CD4-positive, alpha-beta T cell treated with Interleukin-1 beta for 1 hour (primary cell): ENCODE measurements at places on chromosomes 6 and 20.
A peak's percentile ranks its signal among the peaks of the same experiment; 100 is the strongest.

DNA sequence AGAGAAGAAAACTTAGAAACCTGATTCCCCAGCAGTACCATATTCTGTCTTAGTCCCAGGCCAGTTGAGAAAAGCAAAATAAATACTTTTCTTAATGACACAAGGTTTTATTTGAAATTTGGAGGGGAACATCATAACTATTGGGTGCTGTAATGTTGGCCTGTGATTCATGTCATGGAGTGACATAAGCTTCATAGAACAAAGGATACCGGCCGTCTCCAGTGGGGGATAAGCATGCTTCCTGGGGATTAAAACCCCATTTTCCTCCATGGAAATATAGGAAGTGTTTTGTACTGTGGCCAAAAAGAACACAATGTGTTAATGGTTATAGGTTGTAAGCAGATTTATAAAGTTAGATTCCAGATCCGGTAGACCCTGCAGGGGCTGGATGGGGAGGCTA lies 18.0 kb downstream of the MTHFD1L start:
- DNase-seq, result no peak

DNA sequence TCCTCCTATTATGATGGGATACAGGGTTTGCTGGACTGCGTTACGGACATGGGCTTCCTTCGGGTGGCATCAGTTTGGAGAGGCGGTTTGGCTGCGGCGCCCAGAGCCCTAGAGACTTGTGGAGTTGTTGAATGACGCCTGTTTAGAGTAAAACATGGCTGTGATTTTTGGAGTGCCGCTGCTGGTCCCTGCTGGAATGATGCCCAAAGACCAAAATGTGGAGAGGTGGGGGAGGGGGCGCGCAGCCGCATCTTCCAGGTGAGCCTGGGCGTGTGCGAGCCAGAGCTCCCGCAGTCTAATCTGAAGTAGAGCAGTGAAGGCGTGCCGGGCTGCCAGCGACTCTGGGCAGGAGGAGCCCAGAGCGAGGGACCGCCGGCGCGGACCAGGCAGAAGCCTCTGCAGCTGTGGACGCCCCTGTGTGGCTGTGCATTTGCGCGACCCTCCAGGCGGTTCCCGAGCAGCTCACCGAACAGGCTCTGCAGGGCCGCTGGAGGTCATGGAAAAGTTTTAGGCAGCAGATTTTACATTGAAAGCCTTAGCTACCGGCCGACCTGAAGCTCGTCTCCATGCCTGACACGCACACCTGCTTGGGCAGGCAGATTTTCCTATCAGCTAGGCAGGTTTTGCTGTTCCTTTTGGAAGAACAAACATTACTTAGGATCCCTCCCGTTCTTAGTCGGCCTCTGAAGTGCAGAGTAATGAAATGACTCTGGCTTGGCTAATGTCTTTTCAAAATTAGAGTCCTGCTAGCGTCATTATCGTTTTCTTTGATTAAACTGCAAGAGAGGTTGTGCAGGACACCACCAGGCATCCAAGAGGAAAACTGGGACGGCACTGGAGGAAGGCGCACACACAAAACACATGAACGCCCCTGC lies 298.2 kb downstream of the PHACTR1 start:
- no peak for DNase-seq

- DNase-seq, result no peak
Measured at GRCh38 chr20:22027423-22027822, 322.0 kb downstream of the PAX1 start.

GRCh38 chr20:25493137-25493536 lies 85.7 kb downstream of the GINS1 start:
- DNase-seq, result no peak

- peak; percentile 70 for DNase-seq
Measured at GRCh38 chr20:49676581-49677291, 36.9 kb downstream of the B4GALT5 start.

DNA sequence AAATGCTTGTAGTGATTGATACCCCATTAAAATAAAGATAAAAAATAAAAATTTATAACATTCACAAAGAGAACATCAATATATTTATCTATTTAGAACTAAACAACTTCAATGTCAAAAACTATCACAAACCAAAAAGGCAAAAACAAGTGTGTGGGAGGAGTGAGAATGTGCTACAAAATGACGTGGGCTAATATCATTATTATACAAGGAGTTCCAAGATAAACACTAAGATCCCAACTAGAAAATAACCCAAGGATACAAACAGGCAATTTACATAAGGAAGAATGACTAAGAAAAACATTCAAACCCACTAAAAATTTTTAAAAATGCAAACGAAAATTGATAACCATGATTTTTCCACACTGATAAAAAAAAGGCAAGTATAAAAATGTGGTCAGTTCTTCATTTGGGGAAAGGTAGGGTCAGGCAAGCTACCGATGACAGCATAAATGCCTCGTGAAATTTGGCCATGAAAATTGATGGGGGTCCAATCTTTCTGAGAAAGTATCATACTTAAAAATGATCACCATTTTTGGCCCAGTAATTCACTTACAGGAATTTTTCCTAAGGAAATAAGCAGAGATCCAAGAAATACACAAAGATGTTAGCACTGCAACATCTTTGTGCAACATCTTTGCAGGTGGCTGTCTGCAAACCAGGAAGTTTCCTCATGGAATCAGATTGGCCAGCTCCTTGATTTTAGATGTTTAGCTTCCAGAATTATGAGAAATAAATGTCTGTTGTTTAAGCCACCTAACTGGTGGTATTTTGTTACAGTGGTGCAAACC lies 140.2 kb downstream of the TMEM200A start:
- DNase-seq, result no peak

DNA sequence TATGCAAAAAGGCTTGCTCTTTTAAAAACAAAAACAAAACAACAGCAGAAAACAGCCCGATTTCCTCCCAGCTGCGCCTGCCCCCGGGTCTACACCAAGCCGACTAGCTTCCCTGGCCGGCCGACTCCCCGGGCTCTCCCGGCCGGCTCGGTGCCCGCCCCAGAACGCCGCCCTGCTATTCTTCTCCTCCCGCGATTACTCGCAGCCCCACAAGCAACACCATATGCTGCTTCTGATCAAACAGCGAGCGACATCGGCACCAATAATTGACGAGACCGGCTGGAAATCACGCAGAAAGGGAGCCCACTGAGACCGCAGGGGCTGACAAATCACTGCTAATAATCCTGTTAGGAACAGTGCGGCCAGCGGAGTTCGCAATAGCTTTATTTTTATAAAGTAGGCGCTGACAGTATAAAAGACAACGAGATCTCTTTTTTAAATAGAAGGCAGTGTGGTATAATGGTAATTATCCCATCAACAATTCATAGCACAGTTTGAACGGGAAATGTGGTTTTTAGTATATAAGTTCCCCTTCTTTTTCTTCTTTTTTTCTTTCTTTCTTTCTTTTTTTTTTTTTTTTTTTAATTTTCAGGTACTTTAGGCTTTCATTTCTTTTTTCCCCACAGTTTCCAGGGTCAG lies 3.3 kb downstream of the SIM1 start:
- no peak for DNase-seq
